ENCODE measurements at places on chromosomes 6 and 20. TPM values are rescaled to one million over a fixed set of nuclear protein-coding genes. Genes with fewer than 3 reads are reported as not detected.

The ERVFRD-1 gene
- 0.08 TPM for total RNA-seq

The PPP1R16B gene
- 80.5 TPM for total RNA-seq

The ASIP gene
- total RNA-seq: not detected

The RAB32 gene
- total RNA-seq: not detected

The PNLDC1 gene
- total RNA-seq: 0.43 TPM

The SIRPD gene
- total RNA-seq: 0.13 TPM

The LSM2 gene
- 75.6 TPM for total RNA-seq

The RUNX2 gene
- total RNA-seq: 3.8 TPM

The TRIM10 gene
- total RNA-seq: not detected

The MTFR2 gene
- total RNA-seq: 12.7 TPM

The IBTK gene
- 27.3 TPM for total RNA-seq

The FAM217A gene
- not detected for total RNA-seq

The SIM1 gene
- not detected for total RNA-seq

The STXBP5 gene
- total RNA-seq: 16.9 TPM

The NNAT gene
- not detected for total RNA-seq

The TPBG gene
- not detected for total RNA-seq

The SEMG2 gene
- total RNA-seq: not detected

The STMND1 gene
- total RNA-seq: not detected

The TMC2 gene
- total RNA-seq: not detected

The HCK gene
- not detected for total RNA-seq

The OXT gene
- total RNA-seq: 0.51 TPM

The KCNQ5 gene
- 5.9 TPM for total RNA-seq

The CCN6 gene
- not detected for total RNA-seq

The CAP2 gene
- total RNA-seq: not detected

The CDK19 gene
- 26.3 TPM for total RNA-seq

The CDH22 gene
- not detected for total RNA-seq

The C6orf58 gene
- total RNA-seq: not detected

The SYTL3 gene
- total RNA-seq: 45.2 TPM

The TFAP2C gene
- not detected for total RNA-seq

The HDGFL1 gene
- not detected for total RNA-seq

The SPO11 gene
- not detected for total RNA-seq

The GPX5 gene
- not detected for total RNA-seq

The CUL9 gene
- total RNA-seq: 59.9 TPM

The MOG gene
- total RNA-seq: not detected

The SRMS gene
- total RNA-seq: not detected

The CD83 gene
- 5.8 TPM for total RNA-seq

The REPS1 gene
- 38.1 TPM for total RNA-seq

The EPHA7 gene
- total RNA-seq: not detected

The MYBL2 gene
- total RNA-seq: 64.7 TPM

The MUC21 gene
- total RNA-seq: not detected

The KPNA5 gene
- 14.0 TPM for total RNA-seq

The LY6G6D gene
- total RNA-seq: not detected

The KHDC1 gene
- total RNA-seq: 2.1 TPM

The SPATA25 gene
- 0.96 TPM for total RNA-seq

The BCAS1 gene
- 0.05 TPM for total RNA-seq

The ABHD16B gene
- total RNA-seq: not detected

The PKIB gene
- total RNA-seq: 0.19 TPM

The CTCFL gene
- total RNA-seq: not detected

The TPD52L1 gene
- 0.33 TPM for total RNA-seq

The SLC35F1 gene
- total RNA-seq: not detected

The PTCRA gene
- not detected for total RNA-seq

The TSPYL1 gene
- total RNA-seq: 45.2 TPM

The CDSN gene
- not detected for total RNA-seq

The SLC35B3 gene
- total RNA-seq: 13.1 TPM
